GM12864 (cell line): ENCODE measurements at places on chromosomes 3 and 15.

GRCh38 chr15:90982135-90982534 lies 12.2 kb downstream of the PRC1 start:
- DNase-seq = no peak

- DNase-seq = no peak
Measured at GRCh38 chr3:168847291-168847883, 751.7 kb upstream of the GOLIM4 start.

- no peak for DNase-seq
Measured at GRCh38 chr15:55126111-55126510, 70.6 kb downstream of the RSL24D1 start.

DNA sequence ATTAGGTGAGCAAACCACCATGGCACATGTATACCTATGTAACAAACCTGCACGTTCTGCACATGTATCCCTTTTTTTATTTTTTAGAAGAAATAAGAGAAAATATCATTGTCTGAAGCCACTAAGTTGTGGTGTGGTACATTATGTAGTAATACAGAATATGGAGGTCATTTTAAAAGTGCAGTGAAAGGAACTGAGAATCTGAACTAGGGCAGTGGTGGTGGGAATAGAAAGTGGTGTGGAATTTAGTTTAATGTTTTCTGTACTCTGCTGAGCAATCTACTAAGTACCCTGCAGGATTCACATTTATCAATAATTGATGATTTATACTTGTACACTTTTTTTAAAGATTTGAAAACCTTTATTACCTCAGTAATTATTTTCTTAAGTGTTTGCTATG lies 283.5 kb downstream of the CHL1 start:
- DNase-seq = no peak

DNA sequence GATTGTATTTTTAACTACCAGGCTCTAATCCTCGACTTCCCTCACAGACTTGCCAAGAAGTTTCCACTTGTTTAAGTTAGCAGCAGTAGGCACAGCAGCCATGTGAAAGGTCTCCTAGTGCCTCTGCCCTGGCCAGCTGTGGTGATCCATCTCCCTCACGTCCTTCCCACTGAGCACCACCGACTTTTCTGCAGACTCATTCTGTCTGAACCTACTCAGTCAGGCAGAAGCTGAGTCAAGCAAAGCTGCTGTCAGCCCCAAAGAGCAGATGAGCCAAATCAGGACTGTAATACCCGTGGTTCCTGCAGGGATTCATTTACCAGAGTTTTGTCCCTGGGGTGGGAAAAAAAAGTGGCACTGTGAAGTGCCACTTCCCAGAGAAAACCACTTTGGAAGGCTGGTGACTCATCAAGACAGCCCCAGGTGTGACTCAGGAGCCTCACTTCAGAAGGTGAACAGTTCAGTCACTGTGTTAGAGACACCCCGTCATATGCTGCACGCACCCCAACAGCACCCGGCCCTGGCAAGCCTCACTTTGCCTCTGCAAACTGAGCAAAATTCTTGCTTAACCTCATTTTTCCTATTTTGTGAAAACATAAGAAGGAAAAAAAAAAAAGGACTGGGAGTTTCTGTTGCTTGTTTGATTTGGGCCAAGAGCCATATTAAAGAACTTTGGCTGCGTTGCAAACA lies 76.0 kb downstream of the WWTR1 start:
- no peak for DNase-seq

DNA sequence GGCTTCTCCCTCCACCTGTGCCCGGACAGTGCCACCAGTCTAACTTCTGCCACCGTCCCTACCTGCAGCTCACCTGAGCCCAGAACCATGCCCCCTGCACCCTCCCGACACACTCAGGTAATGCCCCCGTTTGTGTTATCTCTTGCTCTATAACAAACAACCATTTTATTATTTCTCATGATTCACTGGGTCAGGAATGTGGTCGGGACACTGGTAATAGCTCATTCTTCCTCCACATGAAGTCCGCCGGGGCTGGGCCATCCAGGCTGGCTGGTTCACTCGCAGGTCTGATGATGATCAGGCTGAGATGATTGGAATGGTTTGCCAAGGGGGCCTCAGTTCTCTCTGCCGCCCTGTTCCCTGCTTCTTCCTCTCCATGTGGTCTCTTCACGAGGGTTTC lies 20.3 kb upstream of the NR2E3 start:
- DNase-seq = no peak

DNA sequence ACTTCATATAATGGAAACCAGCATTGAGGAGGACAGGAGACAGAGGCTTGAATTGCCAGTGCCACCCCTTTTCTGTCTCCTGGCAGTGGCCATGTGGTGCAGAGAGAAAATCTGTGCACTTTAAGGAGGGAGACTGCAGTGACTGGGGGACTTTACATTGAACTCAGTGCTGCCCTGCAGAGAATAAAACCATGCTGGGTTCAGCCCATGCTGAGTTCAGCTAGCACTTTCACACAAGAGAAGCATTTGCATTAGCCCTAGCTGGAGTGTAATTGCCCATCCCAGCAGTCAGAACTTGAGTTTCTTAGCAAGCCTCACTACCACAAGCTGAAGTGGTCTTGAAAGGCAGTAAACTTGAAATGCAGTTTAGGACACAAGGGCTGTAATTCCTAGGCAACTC lies 677.5 kb downstream of the ZPLD1 start:
- DNase-seq = no peak

- DNase-seq = no peak
Measured at GRCh38 chr3:105752791-105753415, 115.9 kb downstream of the CBLB start.

DNA sequence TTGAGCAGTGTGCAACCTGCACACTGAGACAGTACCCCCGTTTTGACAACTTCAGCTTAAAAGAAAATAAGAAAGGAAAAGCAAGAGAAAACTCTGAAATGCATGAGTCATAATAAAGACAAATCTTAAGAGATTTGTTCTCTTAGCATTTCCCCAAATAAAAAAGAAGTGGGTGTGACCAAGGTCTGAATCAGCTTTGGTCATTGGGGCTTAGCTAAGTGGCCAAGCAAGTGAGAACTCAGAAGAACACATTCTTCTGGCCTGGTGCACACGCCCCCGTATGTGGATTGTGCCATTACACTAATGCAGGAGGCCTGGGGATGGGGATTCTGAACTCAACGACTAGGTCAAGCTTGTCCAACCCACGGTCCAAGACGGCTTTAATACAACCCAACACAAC lies 56.9 kb upstream of the PDZRN3 start:
- DNase-seq = no peak

GRCh38 chr15:64739577-64740143 lies 35.7 kb downstream of the RBPMS2 start:
- DNase-seq = no peak

DNA sequence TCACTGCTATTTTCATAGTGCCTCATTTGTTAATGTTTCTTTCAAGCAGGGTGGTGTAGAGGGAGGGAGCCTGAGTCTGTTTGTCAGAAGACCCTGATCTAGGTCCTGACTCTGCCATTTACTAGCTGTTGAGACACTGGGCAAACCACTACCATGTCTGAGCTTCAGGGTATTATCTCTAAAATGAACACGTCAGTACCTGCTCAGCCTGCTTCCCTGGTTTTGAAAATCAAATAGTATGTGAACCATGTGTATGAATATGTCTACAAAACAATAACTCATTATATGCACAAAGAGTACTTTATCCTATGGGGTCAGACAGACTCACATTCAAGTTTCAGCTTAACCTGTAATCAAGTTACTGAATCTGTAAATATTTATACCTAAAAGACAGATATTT lies 25.1 kb downstream of the SYNPR start:
- no peak for DNase-seq

GRCh38 chr3:181933052-181933618 lies 221.4 kb downstream of the SOX2 start:
- DNase-seq = peak; percentile 46

- no peak for DNase-seq
Measured at GRCh38 chr3:112149136-112149535, 16.1 kb upstream of the GCSAM start.

GRCh38 chr3:187550446-187550845 lies 119.7 kb downstream of the SST start:
- DNase-seq = no peak

DNA sequence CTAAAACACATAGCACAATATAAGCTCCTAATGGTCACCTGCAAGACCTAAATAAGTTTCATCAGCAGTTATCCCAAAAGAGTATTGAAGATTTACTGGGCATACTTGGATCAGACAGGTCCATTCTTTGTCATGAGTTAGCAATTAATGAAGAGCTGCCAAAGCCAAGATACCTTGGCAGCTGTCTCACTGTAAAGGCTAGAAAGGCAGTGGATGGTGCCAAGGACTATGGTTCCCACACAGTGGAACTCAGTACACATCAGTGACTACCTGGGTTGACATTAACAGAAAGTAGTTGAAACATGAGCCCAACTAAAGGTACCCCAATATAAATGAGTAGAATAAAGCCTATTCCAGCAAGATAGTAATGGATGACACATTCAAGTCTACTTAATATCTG lies 41.1 kb upstream of the TMCO5A start:
- DNase-seq = no peak

DNA sequence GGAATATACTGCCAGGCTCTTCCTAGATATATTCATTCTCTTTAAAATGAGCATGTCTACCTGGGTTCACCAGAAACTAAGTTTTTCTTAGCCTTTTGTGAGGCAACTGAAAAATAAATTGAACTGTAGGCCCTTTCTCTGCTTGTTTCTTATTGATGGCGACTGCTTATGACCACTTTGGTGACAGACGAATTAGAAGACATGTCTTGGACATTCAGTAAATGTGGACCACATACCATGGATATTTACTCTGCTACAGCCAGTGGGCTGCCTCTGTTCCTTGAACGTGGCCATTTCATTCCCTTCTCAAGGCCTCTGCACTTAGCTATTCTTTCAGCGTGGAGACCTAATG lies 603 bp upstream of the SELENOK start:
- no peak for DNase-seq

DNA sequence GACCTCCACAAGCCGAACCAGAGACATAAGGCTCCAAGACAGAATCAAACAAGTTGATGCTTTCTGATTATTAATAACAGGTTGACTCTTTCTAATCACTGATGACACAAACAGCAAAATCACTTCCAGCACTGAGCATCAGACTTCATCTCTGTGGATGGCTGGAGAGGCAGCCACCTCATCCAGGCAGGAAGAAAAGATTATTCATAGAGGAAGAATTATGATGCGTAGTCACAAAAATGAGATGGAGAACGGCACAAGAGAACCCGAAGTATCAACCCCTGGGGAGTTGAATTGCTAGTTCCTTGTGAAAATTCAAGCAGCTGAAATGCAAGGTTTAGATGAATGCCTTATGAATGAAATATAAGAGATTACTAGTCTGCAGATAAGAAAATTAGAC lies 49.9 kb upstream of the LMCD1 start:
- DNase-seq = no peak

DNA sequence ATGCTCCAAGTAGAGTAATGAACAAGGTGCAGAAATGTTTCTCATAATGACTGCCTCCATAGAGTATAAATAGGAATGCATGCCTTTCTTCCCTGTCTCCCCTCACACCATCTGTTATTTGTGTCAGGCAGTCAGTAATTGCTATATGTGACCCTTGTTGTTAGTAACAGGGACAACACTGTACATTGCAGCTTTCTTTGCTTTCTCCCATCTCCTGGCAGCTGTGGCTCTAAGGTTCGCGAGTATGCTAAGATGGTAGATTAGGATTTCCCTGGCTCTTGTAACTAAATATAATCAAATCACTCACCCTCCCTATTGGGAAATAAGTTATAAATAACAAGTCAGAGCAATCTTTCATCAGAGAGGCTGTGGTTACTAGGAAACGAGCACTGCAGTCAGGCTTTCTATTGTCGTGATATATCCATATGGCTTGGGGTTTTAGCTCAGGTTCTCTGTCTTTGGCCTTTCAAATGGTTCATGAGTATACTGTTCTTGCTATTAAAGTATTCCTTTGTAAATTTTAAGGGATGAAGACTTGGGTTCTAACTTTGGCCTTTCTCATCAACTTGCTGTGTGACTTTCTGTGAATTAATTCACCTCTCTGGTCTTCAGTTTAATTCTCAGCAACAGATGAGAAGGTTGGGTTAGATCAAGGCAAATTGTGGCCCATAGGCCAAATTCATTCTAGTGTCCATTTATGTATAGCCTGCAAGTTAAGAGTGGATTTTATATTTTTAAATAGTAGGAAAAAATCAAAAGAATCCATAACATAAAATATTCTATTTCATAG lies 8.1 kb upstream of the MINDY4B start:
- DNase-seq = no peak

DNA sequence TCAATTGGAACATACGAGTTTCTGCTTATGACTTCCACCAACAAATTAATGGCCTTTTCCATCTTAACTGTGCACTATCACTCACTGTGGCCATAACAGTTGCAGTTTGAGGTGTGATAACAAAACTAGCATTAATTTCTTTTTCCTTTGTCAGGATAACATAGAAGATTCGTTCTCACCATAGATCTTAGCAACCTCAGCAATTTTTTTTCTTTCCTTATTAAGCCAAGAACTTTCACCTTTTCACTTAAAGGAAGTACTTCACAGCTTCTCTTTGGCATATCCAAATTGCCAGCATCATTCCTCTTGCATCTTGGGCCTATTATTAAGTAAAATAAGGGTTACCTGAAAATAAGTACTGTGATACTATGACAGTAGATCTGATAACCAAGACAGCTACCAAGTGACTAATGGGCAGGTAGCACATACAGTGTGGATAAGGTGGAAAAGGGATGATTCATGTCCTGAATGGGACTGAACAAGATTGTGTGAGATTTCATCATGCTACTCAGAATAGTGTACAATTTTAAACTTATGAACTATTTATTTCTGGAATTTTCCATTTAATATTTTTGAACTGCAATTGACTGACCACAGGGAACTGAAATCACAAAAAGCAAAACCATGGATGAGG lies 46.6 kb downstream of the CEP70 start:
- no peak for DNase-seq

DNA sequence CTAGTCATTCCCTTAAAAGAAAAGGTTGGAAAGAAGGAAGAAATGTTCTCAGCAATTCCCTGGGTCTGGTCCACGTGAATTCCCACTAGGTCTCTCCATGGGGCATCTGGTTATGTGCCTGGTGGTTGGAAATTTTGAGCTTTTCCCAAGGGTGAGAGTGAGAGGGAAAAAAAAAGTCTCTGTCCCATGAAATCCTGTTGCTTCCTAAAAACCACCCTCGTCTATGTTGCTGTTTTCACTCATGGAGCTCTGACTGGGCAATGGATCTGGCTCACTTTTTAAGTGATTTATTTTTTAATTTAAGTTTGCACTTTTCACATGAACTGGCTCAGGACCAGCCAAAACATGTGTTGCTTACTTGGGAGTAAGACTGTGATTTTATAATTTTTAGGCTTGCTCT lies 190.1 kb downstream of the CHST2 start:
- DNase-seq = no peak
